ENCODE measurements at places on chromosomes 12 and 14. TPM values are rescaled to one million over a fixed set of nuclear protein-coding genes. Genes with fewer than 3 reads are reported as not detected.

DNA sequence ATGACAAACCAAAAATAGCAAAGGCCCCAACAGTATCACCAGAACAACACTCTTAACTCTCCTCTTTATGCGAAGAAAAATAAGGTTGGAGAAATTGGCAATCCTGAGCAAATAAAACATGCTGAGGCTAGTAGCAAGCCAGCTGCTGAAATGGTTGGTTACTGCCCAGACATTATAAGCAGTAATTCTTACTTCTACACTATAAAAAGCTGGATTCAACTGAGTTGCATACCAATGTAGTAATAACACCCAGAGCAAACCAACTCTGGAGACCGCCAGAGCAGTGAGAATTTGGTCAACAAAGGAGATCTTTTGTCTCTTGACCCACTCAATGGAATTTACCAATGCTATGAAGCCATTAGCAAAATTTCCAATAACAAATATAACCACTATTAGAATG, 628 bp downstream of the TAS2R30 start:
- no peaks in the 10 kb centered on the region for H3K36me3 ChIP-seq
- DNase-seq, result no peak
- H3K4me1 ChIP-seq, result no peaks in the 10 kb centered on the region

- no peak overlapping the region for H3K4me3 ChIP-seq
- DNase-seq, result no peak
- no peak overlapping the region for H3K27ac ChIP-seq
- no peaks in the 10 kb centered on the region for H3K4me1 ChIP-seq
- peaks cover 3% of the 10 kb centered on the region for H3K27me3 ChIP-seq
These were observed 23.9 kb downstream of the TC2N start for GRCh38 chr14:91843437-91843836.

IFT43 gene
- 36.8 TPM for total RNA-seq

- H3K4me3 ChIP-seq, result peak overlapping the region; percentile 56
- DNase-seq, result peak; percentile 91
- H3K27me3 ChIP-seq, result peaks cover 53% of the 10 kb centered on the region
- H3K4me1 ChIP-seq, result no peaks in the 10 kb centered on the region
- H3K27ac ChIP-seq, result no peak overlapping the region
These were observed 24.9 kb downstream of the SLC6A12 start for GRCh38 chr12:188910-189621.

DNA sequence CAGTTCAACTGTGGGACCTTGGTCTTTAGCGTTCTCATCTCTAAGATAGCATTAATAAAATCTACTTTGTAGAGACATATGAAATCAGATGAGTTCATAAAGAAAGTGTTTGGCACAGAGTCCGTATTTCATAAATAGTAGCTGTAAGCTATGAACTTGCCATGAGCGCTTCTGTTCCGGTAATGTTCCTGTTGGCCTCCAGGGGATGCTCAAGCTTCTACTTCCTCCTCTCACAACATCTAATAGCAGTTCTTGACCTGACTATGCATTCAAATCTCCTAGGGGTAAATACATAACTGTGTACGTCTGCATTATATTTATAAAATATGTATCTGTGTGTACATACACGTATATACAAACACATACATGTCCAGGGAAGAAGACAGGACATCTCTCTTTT, 288.2 kb upstream of the TMPO start:
- H3K4me3 ChIP-seq, result no peak overlapping the region
- no peaks in the 10 kb centered on the region for H3K4me1 ChIP-seq
- H3K27me3 ChIP-seq, result no peaks in the 10 kb centered on the region
- DNase-seq, result peak; percentile 10
- H3K36me3 ChIP-seq, result no peaks in the 10 kb centered on the region
- no peak overlapping the region for H3K27ac ChIP-seq

DNA sequence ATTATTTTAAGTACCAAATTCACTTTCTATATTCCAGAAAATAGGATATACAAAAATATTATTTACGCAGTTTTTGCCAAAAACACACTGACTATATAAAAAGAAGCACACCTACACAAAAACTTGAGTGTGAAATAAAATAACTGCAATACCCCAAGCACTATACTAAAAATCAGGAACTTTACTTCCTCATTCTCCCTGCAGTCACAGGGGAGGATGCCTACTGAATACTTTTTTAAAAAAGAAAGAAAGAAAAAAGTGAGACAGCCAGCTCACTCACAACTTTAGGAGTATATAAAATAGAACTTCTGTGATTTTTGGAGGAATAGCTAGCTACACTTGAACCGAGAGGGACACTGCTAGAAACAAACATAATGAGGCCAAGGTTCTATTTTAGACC, 12.2 kb downstream of the RPS6KA5 start:
- H3K4me3 ChIP-seq, result no peak overlapping the region
- no peak overlapping the region for H3K27ac ChIP-seq
- DNase-seq, result no peak

DNA sequence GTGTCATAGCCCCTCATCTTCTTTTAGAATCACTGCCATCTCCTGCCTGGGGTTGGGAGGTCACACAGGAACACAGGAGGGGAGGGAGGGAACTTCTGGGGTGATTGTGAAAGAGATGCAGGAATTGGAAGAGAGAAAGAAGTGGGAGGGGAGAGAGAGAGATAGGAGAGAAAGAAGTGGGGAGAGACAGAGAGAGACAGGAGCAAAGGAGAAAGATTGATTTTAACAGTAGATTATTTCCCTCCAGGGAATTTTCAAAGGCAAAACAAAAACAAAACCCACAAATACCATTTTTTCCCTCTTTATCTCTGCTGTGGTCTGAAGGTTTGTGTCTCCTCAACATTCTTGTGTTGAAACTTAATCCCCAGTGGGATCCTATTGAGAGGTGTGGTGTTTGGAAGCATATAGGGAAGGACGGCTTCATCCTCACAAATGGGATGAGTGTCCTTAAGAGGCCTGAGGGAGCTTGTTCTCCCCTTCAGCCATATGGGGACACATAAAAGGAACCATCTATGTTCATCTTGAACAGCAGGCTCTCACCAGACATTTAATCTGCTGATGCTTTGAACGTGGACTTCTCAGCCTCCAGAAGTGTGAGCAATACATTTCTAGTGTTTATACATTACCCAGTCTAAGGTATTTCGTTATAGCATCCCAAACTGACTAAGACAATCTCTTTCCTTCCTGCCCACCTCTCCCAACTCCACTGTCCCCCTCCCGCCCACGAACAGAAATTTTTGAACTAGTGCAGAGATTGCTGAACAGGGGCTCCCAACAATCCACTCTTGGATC, 134.9 kb upstream of the MAX start:
- no peak for DNase-seq
- no peaks in the 10 kb centered on the region for H3K36me3 ChIP-seq
- no peak overlapping the region for H3K4me3 ChIP-seq
- H3K27ac ChIP-seq, result no peak overlapping the region
- H3K4me1 ChIP-seq, result peaks cover 13% of the 10 kb centered on the region

DNA sequence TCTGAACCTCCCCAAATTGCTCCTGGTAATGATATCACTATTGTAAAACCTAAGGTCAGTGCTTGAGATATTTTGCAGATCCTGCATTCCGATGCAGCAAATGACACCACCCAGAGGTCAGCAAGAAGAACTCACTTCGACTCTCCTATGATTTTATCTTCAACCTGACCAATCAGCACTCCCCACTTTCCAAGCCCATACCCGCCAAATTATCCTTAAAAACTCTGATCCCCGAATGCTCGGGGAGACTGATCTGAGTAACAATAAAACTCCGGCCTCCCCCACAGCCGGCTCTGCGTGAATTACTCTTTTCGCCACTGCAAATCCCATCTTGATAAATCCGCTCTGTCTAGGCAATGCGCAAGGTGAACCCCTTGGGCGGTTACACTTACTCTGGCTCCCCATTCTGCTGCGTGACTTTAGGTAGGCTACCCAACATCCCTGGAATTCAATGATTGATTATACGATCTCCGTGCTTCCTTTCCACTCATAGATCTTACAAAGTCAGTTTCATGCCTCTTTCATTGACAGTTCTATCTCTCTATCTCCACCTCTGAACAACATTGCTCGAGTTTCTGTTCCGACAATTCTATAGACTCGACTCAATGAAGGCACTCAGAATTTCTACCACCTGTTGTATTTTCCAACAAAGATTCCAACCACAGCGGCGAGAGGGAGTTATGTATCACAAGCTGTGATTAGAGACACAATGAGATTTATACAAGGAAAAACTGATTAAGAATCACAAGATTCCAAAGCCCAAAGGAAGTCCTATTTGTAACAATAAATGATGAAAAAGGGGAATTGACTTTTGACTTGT, 939 bp downstream of the NPC2 start:
- peak overlapping the region; percentile 81 for H3K4me3 ChIP-seq
- peak overlapping the region; percentile 87 for H3K27ac ChIP-seq
- peaks cover 14% of the 10 kb centered on the region for H3K36me3 ChIP-seq

GRCh38 chr14:99052467-99052866, 219.5 kb downstream of the BCL11B start:
- no peaks in the 10 kb centered on the region for H3K27me3 ChIP-seq
- no peak for DNase-seq
- H3K27ac ChIP-seq, result no peak overlapping the region
- peaks cover 3% of the 10 kb centered on the region for H3K36me3 ChIP-seq

GRCh38 chr12:77996670-77997069, 166.0 kb downstream of the NAV3 start:
- H3K4me1 ChIP-seq, result no peaks in the 10 kb centered on the region
- DNase-seq, result no peak
- H3K4me3 ChIP-seq, result no peak overlapping the region
- H3K27ac ChIP-seq, result no peak overlapping the region
- H3K27me3 ChIP-seq, result no peaks in the 10 kb centered on the region

DNA sequence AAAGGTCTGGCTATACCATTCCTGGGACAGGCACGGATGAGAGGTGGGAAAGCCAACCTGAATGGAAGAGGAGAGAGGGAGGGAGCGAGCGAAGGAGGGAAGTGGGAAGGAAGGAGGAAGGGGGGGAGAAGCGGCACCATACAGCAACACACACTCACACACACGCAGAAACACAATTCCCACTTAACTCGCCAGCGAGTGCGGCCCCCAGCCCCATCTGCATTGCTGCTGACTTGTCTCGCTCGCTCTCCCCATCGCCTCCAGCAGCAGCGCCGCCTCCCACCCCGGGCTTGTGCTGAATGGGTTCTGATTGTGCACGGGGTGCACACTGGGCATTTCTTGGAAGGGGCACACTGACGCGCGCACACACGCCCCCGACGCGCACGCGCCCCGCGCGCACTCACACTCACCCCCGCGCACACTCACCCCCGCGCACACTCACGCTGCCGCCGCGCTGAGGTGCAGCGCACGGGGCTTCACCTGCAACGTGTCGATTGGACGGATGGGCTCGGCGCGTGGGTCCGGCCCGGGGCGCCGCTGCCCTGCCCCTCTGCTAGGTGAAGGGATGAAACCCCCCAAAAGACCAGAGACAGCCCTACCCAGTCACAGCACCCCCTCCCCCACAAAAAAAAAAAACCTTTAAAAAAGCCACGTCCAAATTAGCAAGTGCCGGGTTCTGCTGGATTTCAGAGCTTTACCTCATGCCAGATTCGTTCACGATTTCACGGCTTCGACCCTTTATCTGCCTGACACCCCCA, 685 bp downstream of the GRIN2B start:
- peak; percentile 64 for DNase-seq
- H3K36me3 ChIP-seq, result no peaks in the 10 kb centered on the region
- H3K27ac ChIP-seq, result no peak overlapping the region

DNA sequence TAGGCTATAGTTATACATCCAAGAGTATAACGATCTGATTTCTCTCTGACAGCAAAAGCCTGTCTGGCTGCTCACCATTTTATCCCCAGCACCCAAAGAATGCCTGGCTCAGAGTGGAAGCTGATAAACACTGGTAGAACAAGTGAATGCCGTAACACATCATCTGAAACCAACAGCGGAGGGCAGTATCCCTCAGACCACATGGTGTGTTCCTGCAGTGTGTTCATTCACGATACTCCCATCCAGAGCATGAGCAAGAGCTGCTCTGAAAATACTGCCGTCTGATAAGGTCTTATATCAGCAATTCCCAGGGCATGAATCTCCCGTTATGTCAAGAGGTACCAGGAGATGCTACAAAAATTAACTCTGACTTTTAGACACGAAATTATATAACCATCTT, 95.9 kb downstream of the TTC7B start:
- no peak overlapping the region for H3K27ac ChIP-seq
- no peaks in the 10 kb centered on the region for H3K36me3 ChIP-seq
- no peaks in the 10 kb centered on the region for H3K27me3 ChIP-seq
- no peak for DNase-seq
- no peaks in the 10 kb centered on the region for H3K4me1 ChIP-seq

- no peaks in the 10 kb centered on the region for H3K27me3 ChIP-seq
- no peak overlapping the region for H3K4me3 ChIP-seq
- H3K36me3 ChIP-seq, result peaks cover 7% of the 10 kb centered on the region
- DNase-seq, result no peak
These were observed 6.1 kb downstream of the ASB8 start for GRCh38 chr12:48151103-48151771.

GRCh38 chr14:36503771-36504741, 16.0 kb downstream of the NKX2-1 start:
- H3K36me3 ChIP-seq, result no peaks in the 10 kb centered on the region
- peak; percentile 79 for DNase-seq
- no peak overlapping the region for H3K27ac ChIP-seq
- H3K4me1 ChIP-seq, result peaks cover 25% of the 10 kb centered on the region
- H3K4me3 ChIP-seq, result peak overlapping the region; percentile 15
- H3K27me3 ChIP-seq, result peaks cover 100% of the 10 kb centered on the region

PIANP gene
- 0.32 TPM for total RNA-seq

DNA sequence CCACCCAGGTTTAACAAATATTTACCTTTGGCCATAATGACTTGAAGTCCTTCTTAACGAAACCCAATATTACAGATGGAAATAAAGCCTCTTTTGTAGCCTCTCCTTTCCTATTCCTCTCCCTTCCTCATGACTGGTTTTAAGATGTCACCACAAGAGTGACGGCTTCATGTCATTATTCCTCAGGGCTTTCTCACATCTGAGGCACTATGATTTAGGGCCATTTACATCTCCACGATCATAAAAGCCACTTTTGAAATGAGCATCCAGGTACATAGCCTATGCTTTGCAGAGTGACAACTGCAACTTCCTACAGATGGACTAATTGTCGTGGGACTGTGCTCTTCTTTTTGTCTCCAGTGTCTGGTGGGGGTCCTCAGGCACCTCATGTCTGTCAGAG, 32.3 kb upstream of the DACT1 start:
- no peaks in the 10 kb centered on the region for H3K27me3 ChIP-seq
- DNase-seq, result no peak
- no peak overlapping the region for H3K4me3 ChIP-seq
- peaks cover 19% of the 10 kb centered on the region for H3K4me1 ChIP-seq
- no peak overlapping the region for H3K27ac ChIP-seq

- H3K27me3 ChIP-seq, result no peaks in the 10 kb centered on the region
- H3K36me3 ChIP-seq, result no peaks in the 10 kb centered on the region
- H3K4me3 ChIP-seq, result no peak overlapping the region
These were observed 17.9 kb upstream of the SH2B3 start for GRCh38 chr12:111387747-111388323.

All from neural progenitor cell (in vitro differentiated cells).